ENCODE measurements at places on chromosomes 5 and 9. TPM values are rescaled to one million over a fixed set of nuclear protein-coding genes. Genes with fewer than 3 reads are reported as not detected.

The IFNA13 gene
- not detected for total RNA-seq

The THBS4 gene
- 0.18 TPM for total RNA-seq

The KCNV2 gene
- not detected for total RNA-seq

The UGT3A1 gene
- not detected for total RNA-seq

The FGD3 gene
- not detected for total RNA-seq

The ANKRD18A gene
- not detected for total RNA-seq

The ACO1 gene
- 83.3 TPM for total RNA-seq

The PCDHA10 gene
- total RNA-seq = not detected

The SKIC3 gene
- 87.9 TPM for total RNA-seq

The NKD2 gene
- total RNA-seq = not detected

The FAM221B gene
- not detected for total RNA-seq

The ARID3C gene
- total RNA-seq = 0.58 TPM

The SPATA31C1 gene
- total RNA-seq = not detected

The CBY3 gene
- total RNA-seq = not detected

The ADAMTSL1 gene
- total RNA-seq = 55.4 TPM

The CD14 gene
- total RNA-seq = 0.18 TPM

The GPX3 gene
- total RNA-seq = 2.7 TPM

The DDX31 gene
- total RNA-seq = 11.0 TPM

The IFNA2 gene
- total RNA-seq = not detected

The ANKRD31 gene
- total RNA-seq = not detected

The ANKRD33B gene
- total RNA-seq = 1.9 TPM

The GABRA1 gene
- total RNA-seq = not detected

The BAAT gene
- not detected for total RNA-seq

The AFAP1L1 gene
- 5.1 TPM for total RNA-seq

The KCTD16 gene
- 0.18 TPM for total RNA-seq

The BTNL3 gene
- not detected for total RNA-seq

The IL4 gene
- not detected for total RNA-seq

The CXCL14 gene
- total RNA-seq = 0.29 TPM

The IL13 gene
- not detected for total RNA-seq

The DROSHA gene
- 34.3 TPM for total RNA-seq

The GFI1B gene
- not detected for total RNA-seq

The TAF1L gene
- total RNA-seq = not detected

The HACD4 gene
- total RNA-seq = 9.0 TPM

The POLR1E gene
- 34.2 TPM for total RNA-seq

The ZDHHC11 gene
- under 0.01 TPM for total RNA-seq

The RELL2 gene
- 3.5 TPM for total RNA-seq

The LURAP1L gene
- 2.8 TPM for total RNA-seq

The ESM1 gene
- 6.6 TPM for total RNA-seq

The PCDHGA12 gene
- total RNA-seq = 15.6 TPM

The SGTB gene
- total RNA-seq = 26.6 TPM

The SPAAR gene
- total RNA-seq = not detected

The CDC20B gene
- total RNA-seq = not detected

The GNG10 gene
- 115 TPM for total RNA-seq

The PCDHA9 gene
- total RNA-seq = not detected

The GRIA1 gene
- 3.4 TPM for total RNA-seq

The FGF18 gene
- not detected for total RNA-seq

The MEIKIN gene
- not detected for total RNA-seq

The PDCD1LG2 gene
- 9.6 TPM for total RNA-seq

The HOMER1 gene
- 2.9 TPM for total RNA-seq

The PHF24 gene
- total RNA-seq = not detected

The ANKRD34B gene
- not detected for total RNA-seq

The PCDHGA3 gene
- not detected for total RNA-seq

The MBLAC2 gene
- total RNA-seq = 3.9 TPM

The PCDHGB2 gene
- 0.53 TPM for total RNA-seq

The SUSD3 gene
- total RNA-seq = 55.5 TPM

The DND1 gene
- total RNA-seq = 0.18 TPM

The ANXA2R gene
- 0.53 TPM for total RNA-seq

The PCDHB3 gene
- 0.89 TPM for total RNA-seq

The VAV2 gene
- total RNA-seq = 11.7 TPM
